ENCODE measurements at places on chromosomes 2 and 18.

- DNase-seq: no peak
Observed at GRCh38 chr2:231450548-231450989, 13.7 kb downstream of the NCL start.

GRCh38 chr2:126753501-126754212 is 97.7 kb downstream of the GYPC start:
- DNase-seq: no peak

DNA sequence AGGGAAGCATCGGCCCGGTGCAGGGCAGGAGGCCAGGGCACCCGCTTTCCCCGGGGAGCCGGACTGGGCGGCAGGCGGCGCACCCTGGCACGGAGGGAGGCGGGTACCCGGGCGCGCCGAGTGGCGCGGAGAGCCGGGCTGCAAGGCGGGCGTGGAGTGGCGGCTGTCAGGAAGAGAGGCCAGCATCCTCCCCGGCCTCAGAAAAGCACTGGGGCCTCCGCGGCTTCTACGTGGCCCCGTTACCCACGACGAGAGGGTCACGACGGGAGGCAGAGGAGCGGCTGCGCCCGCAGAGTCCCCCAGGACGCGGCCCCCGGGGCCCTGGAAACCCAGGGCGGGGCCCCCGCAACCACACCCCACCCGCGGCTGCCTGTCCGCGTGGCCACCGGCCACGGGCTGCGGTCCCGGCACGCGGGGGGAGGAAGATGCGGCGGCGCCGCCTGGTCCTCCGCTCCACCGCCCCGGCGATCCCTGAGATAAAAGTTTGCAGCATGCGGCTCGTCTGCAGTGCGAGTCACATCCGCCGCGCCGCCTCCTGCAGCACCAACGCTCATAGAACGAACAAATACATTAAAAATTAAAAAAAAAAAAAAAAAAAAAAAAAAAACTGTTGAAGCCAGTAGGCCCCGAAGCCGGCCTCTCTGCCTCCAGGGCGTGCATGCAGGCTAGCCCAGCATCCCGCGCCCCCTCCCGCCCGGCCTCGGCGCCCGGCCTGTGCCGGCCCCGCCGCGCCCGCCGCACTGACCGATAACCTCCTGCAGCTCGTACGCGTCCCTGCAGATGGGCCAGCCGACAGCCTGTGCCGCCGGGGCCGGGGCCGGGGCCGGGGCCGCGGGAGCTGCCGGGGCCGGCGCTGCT is 683 bp downstream of the STK39 start:
- DNase-seq: no peak

GRCh38 chr18:55552526-55553189 is 35.3 kb downstream of the TCF4 start:
- DNase-seq: no peak

DNA sequence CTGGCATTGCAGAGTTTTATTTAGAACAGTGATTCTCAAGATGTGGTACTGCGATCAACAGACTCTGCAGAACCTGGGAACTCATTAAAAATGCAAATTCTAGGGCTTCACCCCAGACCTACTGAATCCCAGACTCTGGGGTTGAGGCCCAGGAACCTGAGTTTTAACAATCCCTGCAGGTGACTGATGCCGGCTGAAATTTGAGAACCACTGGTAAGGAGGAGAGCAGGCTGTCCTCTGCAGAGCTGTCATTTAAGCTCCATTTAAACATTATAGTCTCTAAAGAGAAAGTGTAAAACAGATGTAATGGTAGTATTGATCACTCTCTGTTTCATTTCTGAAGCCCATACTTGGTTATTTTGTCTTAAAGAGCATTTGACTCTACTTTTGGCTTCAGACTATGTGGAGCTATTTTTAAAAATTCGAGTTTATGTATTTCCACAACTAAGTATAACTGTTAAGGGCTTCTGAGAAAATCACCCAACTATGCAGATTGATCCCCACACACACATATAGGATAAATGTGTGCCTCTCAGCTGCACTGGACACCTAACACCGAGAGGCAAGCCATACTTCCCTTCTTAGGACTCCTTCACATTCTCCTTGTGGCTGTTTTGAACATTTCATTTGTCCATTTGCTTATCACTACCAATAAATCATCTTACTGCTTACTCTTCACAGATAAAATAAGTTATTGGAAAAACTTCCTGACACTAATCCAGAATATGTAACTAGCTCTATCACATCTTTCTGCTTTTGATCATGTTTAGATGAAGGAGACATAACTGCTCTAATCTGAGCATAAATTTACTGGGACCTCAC is 487.5 kb downstream of the DLGAP1 start:
- no peak for DNase-seq

Measured in BJ (cell line).